ENCODE measurements at places on chromosomes 1 and 21. TPM values are rescaled to one million over a fixed set of nuclear protein-coding genes. Genes with fewer than 3 reads are reported as not detected.

TMEM125 gene
- total RNA-seq, result not detected

ASAP3 gene
- total RNA-seq, result 14.2 TPM

KDF1 gene
- not detected for total RNA-seq

NHLH2 gene
- not detected for total RNA-seq

WDR64 gene
- not detected for total RNA-seq

CYP4A11 gene
- not detected for total RNA-seq

ITLN2 gene
- not detected for total RNA-seq

C1QTNF12 gene
- 1.9 TPM for total RNA-seq

COL24A1 gene
- not detected for total RNA-seq

ECM1 gene
- 7.2 TPM for total RNA-seq

LYPD8 gene
- total RNA-seq, result not detected

PTCH2 gene
- total RNA-seq, result 1.9 TPM

RGS13 gene
- total RNA-seq, result not detected

S100A16 gene
- total RNA-seq, result 701 TPM

CIART gene
- 2.4 TPM for total RNA-seq

RPF1 gene
- total RNA-seq, result 34.3 TPM

DUSP12 gene
- 28.3 TPM for total RNA-seq

SLC1A7 gene
- not detected for total RNA-seq

EIF3I gene
- total RNA-seq, result 186 TPM

IGSF3 gene
- 2.2 TPM for total RNA-seq

GJA8 gene
- not detected for total RNA-seq

CDCA8 gene
- total RNA-seq, result 43.7 TPM

KCTD3 gene
- 31.1 TPM for total RNA-seq

HEYL gene
- total RNA-seq, result not detected

CACHD1 gene
- 8.7 TPM for total RNA-seq

PEX10 gene
- total RNA-seq, result 23.0 TPM

CD2 gene
- not detected for total RNA-seq

CCDC28B gene
- 15.3 TPM for total RNA-seq

LYST gene
- total RNA-seq, result 8.9 TPM

DAB1 gene
- not detected for total RNA-seq

SLC35F3 gene
- total RNA-seq, result not detected

CCDC24 gene
- 2.2 TPM for total RNA-seq

AUNIP gene
- 4.8 TPM for total RNA-seq

LRRN2 gene
- not detected for total RNA-seq

OR1C1 gene
- total RNA-seq, result not detected

TBX19 gene
- 2.3 TPM for total RNA-seq

TRIM67 gene
- total RNA-seq, result not detected

All from endothelial cell of umbilical vein (primary cell).